ENCODE measurements at places on chromosomes 5 and 9. TPM values are rescaled to one million over a fixed set of nuclear protein-coding genes. Genes with fewer than 3 reads are reported as not detected.

Gene NTNG2
- total RNA-seq, result 2.4 TPM

Gene PHF24
- total RNA-seq, result 0.29 TPM

Gene SLC36A3
- not detected for total RNA-seq

DNA sequence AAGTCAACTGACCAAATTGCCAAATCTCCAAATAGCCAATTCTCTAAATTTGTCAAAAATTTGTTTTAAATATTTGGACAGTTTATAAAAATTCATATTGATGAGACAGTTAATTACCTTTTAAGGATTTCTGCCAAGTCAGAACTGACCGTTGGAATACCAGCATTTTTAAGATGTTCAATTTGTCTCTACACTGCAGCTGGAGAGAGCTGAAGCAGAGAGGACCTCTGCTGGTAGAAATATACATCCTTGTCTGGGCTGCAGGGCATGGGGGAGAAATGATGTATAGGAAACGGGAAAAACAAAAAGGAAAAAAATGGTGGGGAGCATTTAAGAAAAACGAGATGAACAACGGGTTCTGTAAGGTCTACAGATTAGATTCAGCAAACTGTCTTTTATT lies 16.8 kb downstream of the NR6A1 start:
- DNase-seq, result no peak

DNA sequence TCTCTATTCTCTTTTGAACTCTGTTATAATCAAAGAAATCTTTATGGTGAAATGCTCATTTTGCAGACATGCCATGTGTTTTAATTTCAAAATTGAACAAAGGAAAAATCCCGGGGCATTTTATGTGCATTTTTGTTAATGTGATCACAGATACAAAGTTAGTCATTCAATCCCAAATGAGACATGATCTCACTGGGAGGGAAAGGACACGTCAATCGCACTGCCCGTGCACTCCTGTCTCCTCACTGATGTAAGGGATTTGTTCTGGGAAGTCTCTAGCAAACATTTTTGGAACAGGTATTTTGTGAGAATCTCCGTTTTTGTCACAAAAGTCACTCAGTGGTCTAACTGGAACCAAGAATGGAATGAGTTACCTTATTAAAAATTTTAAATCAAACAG lies 97.9 kb upstream of the RANBP6 start:
- no peak for DNase-seq

- no peak for DNase-seq
These were observed 13.9 kb downstream of the FGF18 start for GRCh38 chr5:171433352-171433698.

DNA sequence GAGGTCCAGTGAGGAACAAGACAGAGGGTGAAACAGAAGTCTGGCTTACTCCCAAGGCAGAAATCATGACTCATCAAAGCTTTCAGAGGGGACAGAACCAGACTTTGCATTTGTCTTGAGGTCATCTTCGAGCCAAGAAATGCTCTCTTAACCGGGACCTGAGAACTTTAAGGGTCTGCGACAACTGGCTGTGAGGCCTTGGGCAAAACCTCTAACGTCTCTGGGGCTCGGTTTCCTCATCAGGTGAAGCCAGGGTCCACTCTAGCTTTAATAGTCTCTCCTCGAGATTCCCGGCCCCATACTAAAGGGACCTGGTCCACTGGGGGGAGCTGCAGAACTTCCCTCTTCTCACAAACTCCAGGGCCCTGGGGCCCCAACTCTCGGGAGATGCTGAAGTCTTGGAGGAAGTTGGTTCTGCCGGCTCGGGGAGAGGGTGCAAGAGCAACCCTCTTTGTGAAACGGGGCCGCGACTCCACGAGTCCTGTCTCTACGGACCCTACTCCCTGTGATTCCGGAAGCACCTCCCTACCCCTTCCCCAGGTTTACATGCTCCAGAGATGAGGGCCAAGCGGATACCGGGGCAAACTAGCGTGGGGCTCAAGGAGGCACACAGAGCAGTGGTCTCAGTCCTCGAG lies 2.6 kb downstream of the GLIS3 start:
- no peak for DNase-seq

DNA sequence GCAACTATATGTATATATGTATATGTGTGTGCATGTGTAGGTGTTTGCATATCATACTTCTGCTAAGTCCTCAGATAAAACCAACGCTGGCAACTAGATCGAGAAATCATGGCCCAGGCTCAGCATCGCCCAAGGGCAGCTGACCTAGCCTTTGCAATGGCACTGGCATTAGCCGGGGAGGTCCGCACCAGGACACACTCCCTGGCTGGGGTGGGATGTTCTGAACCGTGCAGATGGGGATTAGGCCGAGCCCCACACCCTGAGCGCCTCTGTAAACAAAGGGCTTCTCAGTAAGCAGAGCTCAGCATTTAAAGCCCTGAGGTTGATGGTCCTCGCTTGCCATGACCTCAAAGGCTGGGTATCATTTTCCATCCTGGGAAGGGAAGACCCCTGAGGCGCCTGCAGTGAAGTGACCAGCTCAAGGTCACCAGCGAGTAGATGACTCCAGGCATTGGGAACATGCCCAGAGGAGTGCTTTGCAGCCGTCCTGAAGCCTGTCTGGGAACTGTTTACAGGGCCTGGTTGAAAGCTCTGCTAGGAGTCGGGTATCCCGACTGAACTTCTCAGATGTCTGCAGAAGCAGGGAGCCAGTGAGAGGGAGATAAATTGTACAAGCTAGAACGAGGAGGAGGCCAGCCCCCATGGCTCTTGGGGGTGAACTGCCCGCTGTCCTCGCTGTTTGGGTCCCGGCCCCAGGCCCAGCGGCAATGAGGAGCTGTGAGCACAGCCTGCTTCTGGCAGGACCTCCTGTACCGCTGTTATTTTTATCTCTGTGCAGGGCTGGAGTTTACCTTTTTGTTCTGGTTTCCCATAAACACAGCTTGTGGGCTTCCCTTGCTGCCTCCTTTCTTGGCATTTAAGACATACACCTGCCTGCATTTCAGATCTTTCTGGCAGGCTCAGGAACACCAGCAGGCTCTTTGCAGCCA lies 18.4 kb downstream of the GADD45G start:
- no peak for DNase-seq
